ENCODE measurements at places on chromosomes 1 and 21.
A peak's percentile ranks its signal among the peaks of the same experiment; 100 is the strongest.

GRCh38 chr1:221912230-221912629, 170.3 kb upstream of the DUSP10 start:
- no peak for DNase-seq
- H3K4me3 ChIP-seq: no peak overlapping the region
- no peak overlapping the region for H3K27ac ChIP-seq

- no peaks in the 10 kb centered on the region for H3K36me3 ChIP-seq
- peaks cover 7% of the 10 kb centered on the region for H3K27me3 ChIP-seq
- no peak overlapping the region for H3K4me3 ChIP-seq
- DNase-seq: no peak
- no peaks in the 10 kb centered on the region for H3K4me1 ChIP-seq
Measured at GRCh38 chr1:157227700-157228099, 89.5 kb upstream of the ETV3 start.

GRCh38 chr1:2448098-2448445, 28.0 kb upstream of the PLCH2 start:
- H3K4me3 ChIP-seq: no peak overlapping the region
- H3K36me3 ChIP-seq: no peaks in the 10 kb centered on the region
- H3K27ac ChIP-seq: no peak overlapping the region
- DNase-seq: no peak
- H3K27me3 ChIP-seq: no peaks in the 10 kb centered on the region
- peaks cover 5% of the 10 kb centered on the region for H3K4me1 ChIP-seq

DNA sequence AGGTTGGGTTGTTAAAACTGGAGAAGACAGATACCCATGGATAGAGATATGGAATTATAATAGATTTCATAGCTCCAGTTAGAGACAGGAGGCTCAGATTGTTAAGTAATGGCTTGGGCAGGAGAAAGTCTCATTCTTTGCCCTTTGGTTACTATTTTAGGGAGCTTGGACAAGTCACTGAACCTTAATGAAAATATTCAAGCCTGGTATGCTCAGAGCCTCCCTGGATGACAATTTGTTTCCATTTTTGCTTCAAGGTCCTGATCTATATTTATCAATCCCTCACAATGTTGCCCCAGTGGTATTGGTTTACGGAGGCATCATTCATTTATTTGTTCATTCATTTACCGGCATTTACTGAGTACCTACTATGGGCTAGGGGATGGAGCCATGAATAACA, 37.5 kb downstream of the RCSD1 start:
- peak overlapping the region; percentile 16 for H3K27ac ChIP-seq
- H3K27me3 ChIP-seq: no peaks in the 10 kb centered on the region
- peaks cover 62% of the 10 kb centered on the region for H3K4me1 ChIP-seq
- DNase-seq: no peak
- no peak overlapping the region for H3K4me3 ChIP-seq

GRCh38 chr21:29228306-29228705, 70.4 kb upstream of the BACH1 start:
- DNase-seq: no peak
- no peaks in the 10 kb centered on the region for H3K4me1 ChIP-seq
- H3K4me3 ChIP-seq: no peak overlapping the region
- H3K27ac ChIP-seq: no peak overlapping the region
- no peaks in the 10 kb centered on the region for H3K36me3 ChIP-seq

- H3K4me3 ChIP-seq: no peak overlapping the region
- no peaks in the 10 kb centered on the region for H3K36me3 ChIP-seq
- H3K27me3 ChIP-seq: no peaks in the 10 kb centered on the region
- H3K27ac ChIP-seq: no peak overlapping the region
- no peaks in the 10 kb centered on the region for H3K4me1 ChIP-seq
Measured at GRCh38 chr1:48661726-48662463, 114.8 kb downstream of the BEND5 start.

- DNase-seq: no peak
- no peak overlapping the region for H3K27ac ChIP-seq
Measured at GRCh38 chr1:82185084-82185483, 384.4 kb downstream of the ADGRL2 start.

- no peak for DNase-seq
- no peak overlapping the region for H3K4me3 ChIP-seq
- peaks cover 15% of the 10 kb centered on the region for H3K36me3 ChIP-seq
- no peaks in the 10 kb centered on the region for H3K27me3 ChIP-seq
- no peak overlapping the region for H3K27ac ChIP-seq
Measured at GRCh38 chr1:155463865-155464650, 98.5 kb downstream of the ASH1L start.

DNA sequence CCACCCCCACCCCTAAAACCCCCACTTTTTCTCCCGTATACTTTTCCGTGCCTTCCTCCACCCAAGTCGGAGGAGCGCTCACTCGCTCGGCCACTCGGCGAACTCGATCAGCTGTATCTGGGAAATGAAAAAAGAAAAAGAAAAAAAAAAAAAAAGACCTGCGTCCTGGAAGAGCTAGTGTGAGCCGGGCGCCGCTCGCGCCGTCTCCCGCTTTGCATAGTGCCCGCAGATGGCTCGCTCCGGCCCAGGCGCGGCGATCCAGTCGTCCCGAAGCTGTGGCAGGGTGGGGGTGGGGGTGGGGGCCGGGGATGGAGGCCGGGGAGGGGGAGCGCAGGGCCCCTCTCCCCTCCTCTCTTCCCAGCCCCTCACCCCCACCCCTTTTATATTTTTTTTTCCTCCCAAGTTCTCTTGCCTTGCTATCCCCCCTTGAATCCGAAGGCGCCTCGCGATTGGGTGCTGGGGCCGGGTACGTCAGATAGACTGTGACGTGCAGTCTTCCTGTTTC, 299 bp upstream of the PROX1 start:
- peaks cover 60% of the 10 kb centered on the region for H3K27me3 ChIP-seq
- peak overlapping the region; percentile 44 for H3K4me3 ChIP-seq
- no peaks in the 10 kb centered on the region for H3K36me3 ChIP-seq
- no peak for DNase-seq
- no peak overlapping the region for H3K27ac ChIP-seq

DNA sequence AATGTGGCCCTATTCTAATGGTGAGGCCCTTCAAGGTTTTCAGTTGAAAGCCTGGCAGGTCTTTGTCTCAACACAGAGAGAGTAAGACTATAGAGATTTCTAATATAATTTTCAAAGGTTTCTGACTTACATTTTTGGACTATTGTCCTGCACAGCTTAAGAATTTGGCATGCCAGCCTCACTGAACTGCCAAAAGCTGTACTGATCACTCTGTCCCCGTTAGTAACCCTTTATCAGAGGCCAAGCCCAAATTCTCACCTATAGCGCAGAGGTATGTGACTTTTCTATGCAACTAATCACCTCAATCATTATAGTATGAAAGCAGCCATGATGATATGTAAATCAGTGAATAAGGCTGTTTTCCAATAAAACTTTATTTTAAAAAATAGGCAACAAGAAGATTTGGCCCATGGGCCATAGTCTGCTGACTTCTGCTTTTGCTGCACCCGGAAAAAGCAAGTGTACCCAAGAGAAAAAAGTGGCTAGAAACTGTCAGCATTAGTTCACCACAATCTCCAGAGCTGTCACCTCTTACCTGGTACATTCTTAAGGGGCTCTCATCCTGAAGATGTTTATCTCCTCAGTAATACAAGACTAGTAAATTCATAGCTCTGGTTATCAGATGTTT, 85.4 kb downstream of the PIGK start:
- H3K27me3 ChIP-seq: no peaks in the 10 kb centered on the region
- no peaks in the 10 kb centered on the region for H3K4me1 ChIP-seq
- no peaks in the 10 kb centered on the region for H3K36me3 ChIP-seq
- DNase-seq: no peak
- H3K4me3 ChIP-seq: no peak overlapping the region
- no peak overlapping the region for H3K27ac ChIP-seq

DNA sequence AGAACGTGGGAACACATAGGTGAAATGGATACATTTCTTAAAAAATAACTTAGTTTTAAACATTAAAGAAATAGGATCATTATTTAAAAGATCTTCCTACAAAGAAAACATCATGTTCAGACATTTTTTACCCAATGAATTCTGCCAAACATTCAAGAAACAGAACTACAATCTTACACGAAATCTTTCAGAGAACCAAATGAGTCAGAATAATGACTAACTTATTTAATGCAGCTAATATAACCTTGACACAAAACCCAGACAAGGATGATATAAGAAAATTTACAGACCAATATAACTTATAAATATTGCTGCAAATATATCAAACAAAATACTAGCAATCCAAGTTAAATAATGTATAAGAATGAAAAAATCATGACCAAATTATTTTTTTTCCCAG, 220.1 kb upstream of the KCNK2 start:
- no peaks in the 10 kb centered on the region for H3K4me1 ChIP-seq
- DNase-seq: no peak
- no peaks in the 10 kb centered on the region for H3K27me3 ChIP-seq
- no peak overlapping the region for H3K4me3 ChIP-seq
- no peak overlapping the region for H3K27ac ChIP-seq

GRCh38 chr1:93616221-93616995, 65.2 kb downstream of the BCAR3 start:
- DNase-seq: no peak
- H3K4me3 ChIP-seq: no peak overlapping the region
- H3K27ac ChIP-seq: no peak overlapping the region
- no peaks in the 10 kb centered on the region for H3K27me3 ChIP-seq
- H3K36me3 ChIP-seq: no peaks in the 10 kb centered on the region

GRCh38 chr1:184982002-184982954, 8.0 kb upstream of the NIBAN1 start:
- no peaks in the 10 kb centered on the region for H3K36me3 ChIP-seq
- DNase-seq: peak; percentile 63
- H3K4me3 ChIP-seq: peak overlapping the region; percentile 26
- H3K27ac ChIP-seq: no peak overlapping the region

- H3K27ac ChIP-seq: no peak overlapping the region
- peaks cover 9% of the 10 kb centered on the region for H3K36me3 ChIP-seq
- peak overlapping the region; percentile 38 for H3K4me3 ChIP-seq
- no peaks in the 10 kb centered on the region for H3K27me3 ChIP-seq
- peaks cover 68% of the 10 kb centered on the region for H3K4me1 ChIP-seq
Measured at GRCh38 chr1:64941461-64942117, 24.8 kb downstream of the JAK1 start.

DNA sequence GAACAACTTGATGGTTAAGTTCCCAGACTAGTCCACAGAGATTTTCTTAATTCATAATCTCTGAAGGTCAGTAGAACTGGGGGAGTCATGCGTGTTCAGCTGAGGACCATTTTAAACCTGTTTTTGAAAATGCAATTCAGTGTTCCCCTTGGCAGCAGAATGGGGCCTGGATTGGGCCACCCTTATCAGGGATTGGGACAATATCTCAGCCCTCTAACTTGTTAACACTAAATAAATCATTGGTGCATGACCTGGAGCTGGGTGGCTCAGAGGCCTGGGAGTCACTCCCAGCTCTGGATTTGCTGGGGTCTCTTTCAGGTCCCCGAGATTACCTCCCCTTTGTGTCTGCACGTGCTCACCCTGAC, 55.3 kb downstream of the MRPS6 start:
- no peaks in the 10 kb centered on the region for H3K27me3 ChIP-seq
- peaks cover 52% of the 10 kb centered on the region for H3K4me1 ChIP-seq
- H3K27ac ChIP-seq: peak overlapping the region; percentile 62
- H3K36me3 ChIP-seq: peaks cover 27% of the 10 kb centered on the region
- peak overlapping the region; percentile 55 for H3K4me3 ChIP-seq

GRCh38 chr1:212110617-212111016, 75.1 kb downstream of the DTL start:
- H3K4me1 ChIP-seq: no peaks in the 10 kb centered on the region
- no peaks in the 10 kb centered on the region for H3K27me3 ChIP-seq
- no peak overlapping the region for H3K4me3 ChIP-seq
- no peak for DNase-seq
- no peak overlapping the region for H3K27ac ChIP-seq

DNA sequence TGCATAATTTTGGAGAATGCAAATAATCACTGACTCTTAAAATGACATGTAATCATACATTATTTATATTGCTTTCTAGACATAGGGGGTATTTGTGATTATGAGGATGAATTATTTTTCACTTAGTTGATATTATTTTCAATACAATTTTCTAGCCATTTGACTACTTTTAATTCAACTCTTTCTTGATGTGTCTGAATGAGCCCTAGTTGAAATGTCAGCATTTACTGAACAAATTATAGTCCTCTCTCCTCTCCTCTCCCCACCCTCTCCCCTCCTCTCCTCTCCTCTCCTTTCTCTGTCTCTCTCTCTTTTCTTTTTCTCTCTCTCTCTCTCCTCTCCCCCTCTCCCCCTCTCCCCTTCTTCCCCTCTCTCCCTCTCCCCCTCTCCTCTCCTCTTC, 194.6 kb downstream of the GPR52 start:
- H3K27me3 ChIP-seq: no peaks in the 10 kb centered on the region
- no peak for DNase-seq
- no peak overlapping the region for H3K4me3 ChIP-seq
- H3K4me1 ChIP-seq: no peaks in the 10 kb centered on the region
- peaks cover 5% of the 10 kb centered on the region for H3K36me3 ChIP-seq

- no peaks in the 10 kb centered on the region for H3K27me3 ChIP-seq
- H3K36me3 ChIP-seq: peaks cover 66% of the 10 kb centered on the region
- no peak overlapping the region for H3K27ac ChIP-seq
- H3K4me3 ChIP-seq: no peak overlapping the region
Measured at GRCh38 chr1:156134716-156135435, 18.5 kb upstream of the SEMA4A start.

DNA sequence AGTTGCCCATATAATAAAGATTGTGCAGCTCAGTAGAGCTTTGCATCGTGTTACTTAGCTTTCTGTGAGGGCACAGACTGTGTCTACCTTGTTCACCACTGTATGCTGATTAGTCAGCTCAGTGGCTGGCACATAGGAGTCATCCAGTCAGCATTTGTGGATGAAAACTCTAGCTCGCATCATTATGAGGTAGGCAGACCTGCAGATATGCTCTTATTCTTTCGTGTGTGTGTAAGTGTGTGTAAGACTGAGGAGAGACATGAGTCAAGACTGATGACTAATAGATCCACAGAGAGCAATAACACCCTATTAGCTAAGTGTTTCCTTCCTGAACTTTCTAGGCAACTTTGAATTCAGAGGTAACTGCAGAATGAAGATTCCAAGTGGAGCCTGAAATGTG, 17.1 kb downstream of the TTF2 start:
- H3K27me3 ChIP-seq: no peaks in the 10 kb centered on the region
- no peak for DNase-seq
- no peaks in the 10 kb centered on the region for H3K4me1 ChIP-seq
- no peak overlapping the region for H3K27ac ChIP-seq
